ENCODE measurements at places on chromosomes 1 and 21.

DNA sequence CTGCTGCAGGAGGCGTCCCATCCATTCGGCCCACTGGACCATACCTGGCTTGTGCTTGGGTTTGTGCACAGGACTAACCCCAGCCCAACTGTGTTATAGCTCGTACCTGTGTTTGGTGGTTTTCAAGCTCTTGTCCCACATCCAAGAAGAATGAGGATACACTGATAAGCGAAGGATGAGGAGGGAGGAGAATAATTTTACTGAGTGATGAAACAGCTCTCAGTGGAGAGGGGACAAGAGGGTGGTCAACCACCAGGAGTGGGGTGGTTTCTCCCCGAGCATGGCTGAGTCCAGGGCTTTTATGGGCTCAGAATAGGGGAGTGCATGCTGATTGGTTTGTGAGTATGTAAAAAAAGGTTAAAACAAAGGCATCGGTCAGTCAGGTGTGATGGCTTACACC lies 12.1 kb upstream of the USP48 start:
- no peak for DNase-seq

DNA sequence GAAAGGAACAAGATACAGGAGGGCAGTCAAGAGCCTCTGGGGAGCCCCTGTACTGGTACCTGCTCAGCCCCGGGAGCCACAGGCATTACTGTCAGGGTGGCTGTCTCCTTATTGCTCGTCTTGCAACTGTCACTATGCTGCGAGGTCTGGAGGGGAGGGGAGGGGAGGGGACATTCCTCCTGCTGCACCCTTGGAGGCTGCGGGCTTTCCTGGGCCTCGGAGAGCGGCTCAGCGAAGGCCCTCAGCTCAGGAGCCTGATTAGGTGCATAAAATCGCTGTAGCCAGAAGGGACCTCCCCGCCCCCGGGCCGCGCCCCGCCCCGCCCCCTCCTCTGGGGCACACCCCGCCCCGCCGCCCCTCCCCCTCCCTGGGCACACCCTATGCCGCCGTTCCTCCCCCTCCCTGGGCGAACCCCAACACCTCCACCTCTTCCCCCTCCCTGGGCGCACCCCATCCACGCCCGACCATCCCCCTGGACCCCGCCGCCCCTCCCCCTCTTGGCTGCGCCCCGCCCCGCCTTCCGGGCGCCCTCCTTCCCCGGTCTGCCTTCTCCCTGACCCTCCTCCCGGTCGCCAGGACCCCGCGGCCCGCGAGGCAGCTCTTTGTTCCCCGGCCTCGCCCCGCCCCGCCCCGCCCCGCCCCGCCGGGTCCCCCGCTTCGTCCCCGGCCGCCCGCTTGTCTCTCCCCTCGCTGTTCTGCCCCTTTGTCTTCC lies 35.5 kb downstream of the CACHD1 start:
- peak; percentile 16 for DNase-seq

DNA sequence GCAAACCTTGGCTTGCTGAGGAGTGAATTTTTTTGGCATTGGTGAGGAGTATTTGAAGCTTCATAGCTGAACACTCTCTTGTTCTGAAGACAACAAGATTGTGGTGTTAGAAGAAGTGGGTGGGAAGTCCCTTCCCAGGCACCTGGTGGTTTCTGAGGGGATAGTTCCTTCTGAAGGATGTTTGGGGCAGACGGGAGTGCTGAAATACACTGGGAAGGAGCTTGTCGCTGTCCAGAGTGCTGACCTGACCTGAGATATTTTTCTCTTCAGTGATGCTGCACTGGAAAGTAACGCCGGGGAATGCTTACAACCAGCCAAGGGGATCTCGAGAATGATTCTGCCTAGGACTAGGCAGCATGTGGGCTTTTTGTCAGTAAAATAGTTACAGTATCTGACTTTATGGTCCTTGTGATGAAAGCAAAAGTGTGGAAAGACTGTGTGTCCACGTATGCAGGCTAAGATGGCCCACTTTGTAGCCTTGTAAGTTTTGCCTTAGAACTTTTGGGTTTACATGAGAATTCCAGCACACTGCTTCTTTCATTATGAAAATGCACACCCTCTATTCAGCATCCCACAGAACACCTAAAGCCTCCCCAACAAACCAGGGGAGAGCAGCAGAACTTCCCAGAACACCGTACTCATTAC lies 33.1 kb upstream of the NFASC start:
- DNase-seq = peak; percentile 8

- no peak for DNase-seq
Measured at GRCh38 chr1:84991097-84991920, 5.6 kb downstream of the MCOLN2 start.

DNA sequence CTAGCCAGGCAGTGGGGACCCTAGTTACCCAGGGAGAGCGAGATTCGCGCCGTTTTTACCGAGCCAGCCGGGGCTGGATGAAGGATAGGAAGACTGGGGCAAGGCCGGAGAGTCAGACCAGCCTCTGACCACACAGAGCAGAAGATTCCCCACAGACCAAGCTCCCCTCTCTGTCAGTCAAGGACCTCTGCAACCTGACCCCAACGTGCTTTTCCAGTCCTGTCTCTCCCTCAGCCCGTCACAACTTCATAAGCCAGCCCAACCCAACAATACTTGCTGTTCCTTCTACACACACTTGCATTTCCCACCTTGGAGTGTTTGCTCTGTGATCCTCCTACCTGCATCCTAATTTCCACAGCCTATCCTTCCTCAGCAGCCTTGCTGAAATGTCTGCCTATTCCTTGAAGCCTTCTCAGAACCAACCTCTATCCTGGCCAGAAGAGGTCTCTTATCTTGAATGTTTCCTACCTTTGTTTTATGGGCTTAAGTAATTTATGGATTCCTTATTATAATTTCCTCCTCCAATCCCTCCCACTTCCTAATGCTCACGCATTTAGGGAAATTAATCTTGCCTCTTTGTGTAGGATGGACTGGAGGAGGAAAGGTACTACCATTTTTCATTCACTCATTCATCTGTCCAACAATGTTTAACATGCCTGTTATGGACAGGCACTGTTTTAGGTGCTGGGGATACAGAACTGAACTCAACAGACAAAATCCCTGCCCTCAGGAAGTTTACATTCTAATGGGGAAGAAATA lies at the start of gene GSTM3:
GSTM3 (minus strand) TSS at position 424 of the 759 bp plus-strand sequence. CDS start 751 bp downstream, outside the sequence.
- no peak for DNase-seq

DNA sequence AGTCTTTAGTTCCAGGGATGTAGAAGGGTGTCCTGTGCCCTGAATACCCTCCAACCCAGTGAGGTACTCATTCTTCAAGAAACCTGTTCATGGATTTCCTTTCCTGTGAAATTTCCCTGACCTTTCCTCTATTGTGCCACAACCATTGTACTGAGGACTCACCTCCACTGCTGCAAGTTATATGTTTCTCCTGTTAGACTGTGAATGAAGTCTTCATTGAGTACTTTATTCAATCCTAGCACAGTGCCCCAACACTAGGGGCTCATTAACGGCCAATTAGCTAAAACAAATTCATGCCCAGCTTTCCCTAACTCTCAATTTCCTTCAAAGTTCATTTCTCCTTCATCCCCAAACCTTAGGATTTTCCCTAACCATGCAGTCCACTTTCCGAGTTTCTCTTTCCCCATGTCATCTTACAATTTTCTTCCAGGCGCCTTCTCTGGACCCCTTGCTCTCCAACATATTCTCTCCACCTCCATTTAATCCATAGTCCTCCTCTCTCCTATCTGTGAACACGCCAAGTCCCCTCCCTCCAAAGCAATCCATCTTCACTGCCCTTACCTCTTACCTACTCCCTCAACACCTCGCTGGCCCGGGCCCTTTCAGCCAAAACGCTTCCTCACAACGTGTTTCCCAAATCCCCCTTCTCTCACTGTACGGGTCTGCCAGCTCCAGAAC lies 1.3 kb downstream of the TRIM33 start:
- DNase-seq = no peak

All from stimulated activated CD4-positive, alpha-beta T cell treated with anti-CD3 and anti-CD28 coated beads, Interleukin-12 subunit alpha, Interleukin-12 subunit beta, amount 100 ng/mL, for 48 hours (primary cell).